ENCODE measurements at places on chromosomes 12 and 14.

DNA sequence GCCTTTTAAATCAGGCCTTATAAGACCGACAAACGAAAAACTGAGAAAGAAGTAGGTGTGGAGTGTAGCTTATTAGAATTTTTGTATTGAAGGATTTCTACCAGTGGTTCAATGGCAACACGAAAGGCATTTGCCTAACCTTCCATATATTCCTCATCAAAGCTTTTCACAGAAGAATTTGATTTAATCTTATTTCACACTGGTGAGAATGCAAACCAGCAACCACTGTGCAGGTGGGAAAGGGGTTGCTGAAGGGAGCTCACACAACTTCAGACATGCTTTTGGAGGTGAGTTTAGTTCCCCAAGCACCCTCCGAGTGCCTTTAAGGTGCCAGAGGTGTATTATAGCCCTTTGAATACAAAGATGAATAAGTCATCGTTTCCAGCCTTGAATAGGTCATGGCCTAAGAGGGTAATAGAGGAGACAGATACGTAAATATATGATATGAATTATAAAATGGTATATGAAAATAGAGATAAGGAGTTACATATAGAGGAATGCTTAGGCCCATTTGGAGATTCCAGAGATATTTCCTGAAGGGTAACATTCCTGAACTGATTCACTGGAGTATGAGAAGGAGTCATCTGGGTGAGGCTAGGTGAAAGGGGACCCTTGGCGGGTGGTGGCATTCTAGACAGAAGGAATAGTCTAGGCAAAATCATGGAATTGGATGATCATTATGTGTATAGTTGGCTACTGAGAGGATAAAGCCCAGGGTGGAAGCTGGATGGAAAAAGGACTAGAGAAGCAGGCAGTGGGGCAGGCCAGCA is 6.4 kb downstream of the ERP27 start:
- DNase-seq: no peak

- no peak for DNase-seq
Measured at GRCh38 chr14:93219103-93219726, 12.2 kb downstream of the UBR7 start.

DNA sequence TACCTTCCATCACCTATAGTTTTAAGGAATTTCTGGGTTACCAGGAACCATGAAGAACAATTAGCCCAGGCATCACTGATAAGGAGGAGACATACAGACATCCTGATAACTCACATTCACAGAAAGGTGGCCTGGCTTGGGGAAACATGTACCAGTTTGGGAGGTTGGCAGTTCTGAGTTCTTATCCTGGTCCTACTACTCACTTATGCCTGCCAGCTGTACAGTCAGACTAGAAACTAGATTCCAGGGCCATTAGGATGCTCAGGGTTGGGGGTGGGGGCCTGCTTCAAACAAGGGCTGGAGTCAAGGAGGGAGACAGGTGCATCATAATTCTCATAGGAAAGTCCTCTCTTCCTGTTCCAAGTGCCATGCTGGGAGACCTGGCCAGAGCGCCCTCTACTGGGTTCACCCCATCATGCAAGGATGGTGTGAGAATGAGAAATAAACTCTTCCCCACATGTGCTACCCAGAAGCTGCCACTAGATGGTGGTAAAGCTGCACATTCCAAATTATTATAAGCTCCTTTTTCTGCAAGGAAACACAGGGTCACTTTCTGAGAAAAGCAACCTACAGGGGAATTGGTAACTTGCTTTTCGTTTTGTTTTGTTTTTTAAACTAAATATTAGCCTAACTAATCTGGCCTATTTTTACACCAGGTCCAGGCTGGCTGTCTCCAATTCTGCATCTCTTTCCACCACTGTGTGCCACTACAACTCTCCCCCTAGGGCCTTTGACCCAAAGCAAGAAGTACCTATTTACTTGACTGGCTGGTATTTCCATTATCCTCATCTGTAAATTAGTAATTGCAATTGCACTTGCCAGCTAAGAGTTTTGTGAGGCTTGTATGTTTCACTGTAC is 14.5 kb downstream of the OAS2 start:
- DNase-seq: peak; percentile 28

- DNase-seq: no peak
Measured at GRCh38 chr12:87283111-87283510, 746.1 kb downstream of the C12orf50 start.

DNA sequence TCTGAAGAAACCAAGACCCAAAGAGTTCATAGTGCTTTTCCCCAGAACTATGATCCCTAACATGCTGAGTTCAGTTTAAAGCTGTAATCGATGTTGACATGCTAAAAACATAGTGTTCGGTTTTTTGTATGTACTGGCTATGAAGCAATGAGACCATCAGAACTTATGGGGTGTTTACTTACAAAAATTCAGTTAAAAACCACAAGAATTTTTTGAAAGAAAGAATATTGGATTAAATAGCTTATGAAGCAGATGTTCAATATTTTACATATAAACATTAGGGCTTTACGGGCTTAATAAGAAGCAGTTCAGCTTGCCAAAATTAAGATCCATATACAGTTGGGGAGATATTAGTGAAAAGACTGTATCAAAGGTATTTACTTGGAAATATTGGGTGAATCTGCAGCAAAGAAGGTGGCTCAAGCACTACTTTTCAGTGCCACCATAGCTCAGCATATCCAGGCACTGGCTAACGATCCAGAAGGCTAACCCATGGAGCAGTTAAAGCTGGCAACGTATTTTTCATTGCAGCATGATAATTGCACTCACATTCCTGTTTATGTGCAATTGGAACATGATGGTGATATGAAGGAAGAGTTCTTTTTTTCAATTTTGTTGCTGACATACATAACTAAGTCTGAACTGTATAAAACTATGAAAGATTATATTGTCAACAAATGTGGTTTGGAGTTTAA is 125.9 kb downstream of the EFCAB11 start:
- no peak for DNase-seq

- DNase-seq: no peak
Measured at GRCh38 chr12:2403221-2403976, 350.6 kb downstream of the CACNA1C start.

- DNase-seq: no peak
Measured at GRCh38 chr12:113292091-113292490, 42.8 kb downstream of the SLC8B1 start.

- no peak for DNase-seq
Measured at GRCh38 chr14:56216626-56217379, 98.6 kb downstream of the PELI2 start.

- DNase-seq: no peak
Measured at GRCh38 chr12:80293759-80294158, 150.3 kb upstream of the PTPRQ start.

- DNase-seq: no peak
Measured at GRCh38 chr14:94697773-94698556, 71.9 kb downstream of the GSC start.

DNA sequence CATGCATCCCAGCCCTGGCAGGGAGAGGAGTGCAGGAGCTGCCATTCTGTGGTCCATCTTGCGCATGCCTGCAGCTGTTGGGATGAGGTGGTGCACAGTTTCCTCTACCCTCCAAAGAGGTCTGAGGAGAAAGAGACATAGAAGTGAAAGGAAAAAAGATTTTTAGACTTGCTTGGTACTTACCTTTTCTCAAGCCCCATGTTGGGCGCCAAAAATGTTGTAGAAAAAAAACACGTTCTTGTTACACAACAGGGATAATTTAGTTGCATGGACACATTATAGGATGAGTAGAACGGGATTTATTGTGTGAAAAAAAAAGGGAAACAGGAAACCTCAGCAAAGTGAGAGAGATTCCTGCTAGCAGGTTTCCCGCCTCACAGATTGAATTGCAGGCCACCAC is 244.4 kb upstream of the GARIN2 start:
- no peak for DNase-seq

- DNase-seq: no peak
Measured at GRCh38 chr14:80304125-80304766, 92.9 kb upstream of the DIO2 start.

DNA sequence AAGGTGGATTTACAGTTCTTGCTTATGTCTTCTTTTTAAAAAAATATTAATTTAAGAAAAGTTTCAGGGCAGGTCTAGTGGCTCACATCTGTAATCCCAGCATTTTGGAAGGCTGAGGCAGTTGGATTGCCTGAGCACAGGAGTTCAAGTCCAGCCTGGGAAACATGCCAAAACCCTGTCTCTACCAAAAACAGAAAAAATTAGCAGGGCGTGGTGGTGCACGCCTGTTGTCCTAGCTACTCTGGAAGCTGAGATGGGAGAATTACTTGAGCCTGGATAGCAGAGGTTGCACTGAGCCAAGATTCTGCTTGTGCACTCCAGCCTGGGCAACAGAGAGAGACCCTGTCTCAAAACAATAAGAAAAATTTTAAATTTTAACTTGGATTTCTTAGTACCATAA is 5.4 kb upstream of the TAS2R46 start:
- no peak for DNase-seq

DNA sequence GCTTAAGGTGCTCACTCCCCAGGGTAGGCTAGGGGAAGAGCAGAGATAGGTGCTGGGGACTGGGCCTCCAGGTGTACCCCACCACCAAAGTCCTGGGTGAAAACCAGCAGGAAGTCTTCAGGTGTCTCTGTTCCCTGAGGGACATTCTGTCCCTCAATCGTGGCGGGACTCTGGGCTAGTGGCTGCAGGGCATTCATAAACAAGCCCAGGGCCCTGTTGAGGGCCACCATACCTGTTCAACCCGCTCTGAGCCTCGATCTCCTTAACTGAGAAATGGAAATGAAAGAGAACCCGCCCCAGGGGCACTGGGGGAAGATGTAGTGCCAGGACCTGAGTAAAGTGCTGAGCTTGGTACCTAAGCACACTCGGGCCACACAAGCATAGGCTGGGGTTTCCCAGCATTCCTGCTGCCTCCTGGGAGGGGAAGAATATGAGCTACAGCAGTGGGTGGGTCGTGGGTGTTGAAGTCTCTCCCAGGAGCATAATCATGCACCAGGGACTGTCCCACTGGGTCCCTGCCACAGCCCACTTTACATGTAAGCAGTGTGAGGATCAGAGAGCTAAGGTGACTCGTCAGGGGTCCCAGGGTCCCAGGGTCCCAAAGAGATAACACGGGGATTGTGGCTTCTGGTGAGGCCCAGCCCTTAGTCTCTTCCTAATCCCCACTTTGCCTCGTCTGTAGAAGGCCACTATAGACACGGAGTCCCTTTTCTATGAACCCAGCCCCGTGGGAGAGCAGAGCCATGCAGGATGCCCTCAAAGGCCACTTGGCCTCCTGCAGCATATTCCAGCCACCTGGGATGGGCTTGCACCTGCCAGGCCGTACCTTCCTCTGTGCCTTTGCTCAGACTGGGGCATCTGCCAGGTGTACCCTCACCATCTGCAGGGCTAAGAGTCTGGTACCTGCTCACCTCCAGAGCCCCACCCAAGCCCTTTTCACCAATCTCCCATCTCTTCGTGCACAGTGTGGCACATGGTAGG is 14.4 kb downstream of the FAM222A start:
- DNase-seq: no peak

- DNase-seq: no peak
Measured at GRCh38 chr12:51382173-51382572, 9.0 kb downstream of the GALNT6 start.

GRCh38 chr12:64010069-64010686 is 165.7 kb downstream of the SRGAP1 start:
- no peak for DNase-seq

- DNase-seq: no peak
Measured at GRCh38 chr12:7021956-7022355, 3.7 kb upstream of the LPCAT3 start.

DNA sequence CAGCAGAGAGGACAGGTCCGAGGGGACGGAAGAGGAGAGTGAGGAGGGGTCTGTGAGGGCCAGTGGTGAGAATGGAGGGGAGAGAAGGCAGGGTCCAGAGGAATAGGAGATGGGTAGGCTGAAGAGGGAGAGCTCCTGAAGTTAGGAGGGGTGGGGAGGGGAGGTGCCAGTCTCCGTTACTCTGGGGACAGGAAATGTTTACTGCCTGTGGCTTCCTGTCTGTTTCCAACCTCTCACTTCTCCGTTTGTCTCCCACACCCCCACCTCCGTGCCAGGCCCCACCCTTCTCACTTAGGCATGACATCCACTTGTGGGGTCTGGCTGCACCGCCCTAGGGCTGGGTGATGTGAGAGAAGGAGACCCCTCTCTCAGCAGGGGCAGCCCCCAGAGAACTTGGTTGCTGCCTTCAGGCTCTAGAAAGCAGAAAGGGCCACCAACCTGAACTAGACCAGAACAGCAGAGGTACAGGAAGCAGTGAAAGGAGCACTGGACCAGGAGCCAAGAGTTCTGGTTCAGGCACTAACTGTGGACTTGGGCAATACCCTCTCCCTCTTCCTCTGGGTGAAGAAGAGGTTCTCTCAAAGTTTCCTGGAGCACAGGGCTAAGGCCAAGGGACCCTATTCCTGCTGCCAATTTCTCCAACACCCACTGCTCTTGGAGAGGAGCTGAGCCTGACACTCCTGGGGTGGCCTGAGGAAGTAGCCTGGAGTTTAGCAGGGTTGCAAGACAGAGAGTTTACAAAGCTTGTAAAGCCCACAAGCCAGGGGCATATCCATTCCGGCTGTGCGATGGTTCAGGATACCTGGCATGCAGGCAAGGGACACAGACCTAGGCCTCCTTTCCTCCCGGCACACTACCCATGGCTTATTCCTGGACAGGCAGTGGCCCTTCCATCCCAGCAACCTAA is 5.5 kb downstream of the ITGA5 start:
- peak; percentile 47 for DNase-seq

GRCh38 chr12:5467931-5468330 is 36.0 kb downstream of the NTF3 start:
- no peak for DNase-seq

DNA sequence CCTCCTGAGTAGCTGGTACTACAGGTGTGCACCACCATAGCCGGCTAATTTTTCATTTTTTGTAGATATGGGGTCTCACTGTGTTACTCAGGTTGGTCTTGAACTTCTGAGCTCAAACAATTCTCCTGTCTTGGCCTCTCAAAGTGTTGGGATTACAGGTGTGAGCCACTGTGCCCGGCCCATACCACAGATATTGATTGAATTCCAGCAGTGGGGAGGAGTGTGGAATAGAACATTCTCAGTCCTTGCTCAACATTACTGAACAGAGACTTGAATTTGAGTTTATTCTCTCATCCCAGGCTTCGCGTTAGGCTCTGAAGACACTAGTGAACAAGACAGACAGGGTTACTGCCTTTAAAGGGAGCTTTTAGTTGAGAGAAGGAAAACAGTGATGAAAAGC is 39.6 kb downstream of the PTPN11 start:
- no peak for DNase-seq

GRCh38 chr14:102088012-102088792 is 1.4 kb upstream of the HSP90AA1 start:
- peak; percentile 57 for DNase-seq

- no peak for DNase-seq
Measured at GRCh38 chr12:46266382-46266791, 2.5 kb downstream of the SLC38A1 start.

GRCh38 chr14:39267608-39268005 is 33.9 kb downstream of the MIA2 start:
- DNase-seq: no peak

- no peak for DNase-seq
Measured at GRCh38 chr12:78651755-78652154, 212.8 kb upstream of the SYT1 start.

DNA sequence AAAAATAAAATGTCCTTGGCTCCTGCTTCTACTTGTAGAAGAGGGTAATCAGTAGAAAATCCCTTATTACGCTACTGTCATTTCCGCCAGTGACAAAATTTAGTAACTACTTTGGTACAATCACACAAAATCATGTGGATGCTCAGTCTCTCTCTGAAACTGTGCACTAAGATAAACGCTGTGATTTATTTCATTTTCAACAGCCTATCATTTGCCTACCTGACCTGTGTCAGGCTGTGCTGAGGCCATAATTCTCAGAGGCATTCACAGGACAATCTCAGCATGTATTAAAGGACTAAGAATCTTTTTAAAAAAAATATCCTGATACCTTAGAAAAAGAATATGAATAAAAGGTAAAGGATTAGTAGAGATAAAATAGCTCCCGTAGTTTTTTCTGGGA is 226.0 kb downstream of the RASSF9 start:
- no peak for DNase-seq
